T-helper 2 cell treated with Interferon-gamma antibody and Interleukin-4, amounts not matched to agents 5 μg/mL and 100 μg/mL, for 36 hours (primary cell): ENCODE measurements at places on chromosomes 1 and 21.

GRCh38 chr1:214551436-214552173 is at the start of gene PTPN14:
Gene PTPN14 (minus strand): TSS chr1:214551602. CDS start chr1:214464803, 86,799 bp downstream.
- peak; percentile 41 for DNase-seq
- H3K4me1 ChIP-seq, result peaks cover 45% of the 10 kb centered on the region
- H3K27ac ChIP-seq, result peak within 1 kb of the TSS; percentile 79
- peak within 1 kb of the TSS; percentile 91 for H3K4me3 ChIP-seq

GRCh38 chr1:15472587-15472986 is 3.3 kb upstream of the CELA2B start:
- H3K27ac ChIP-seq, result no peak overlapping the region
- H3K4me1 ChIP-seq, result no peaks in the 10 kb centered on the region
- H3K4me3 ChIP-seq, result no peak overlapping the region
- H3K36me3 ChIP-seq, result no peaks in the 10 kb centered on the region

DNA sequence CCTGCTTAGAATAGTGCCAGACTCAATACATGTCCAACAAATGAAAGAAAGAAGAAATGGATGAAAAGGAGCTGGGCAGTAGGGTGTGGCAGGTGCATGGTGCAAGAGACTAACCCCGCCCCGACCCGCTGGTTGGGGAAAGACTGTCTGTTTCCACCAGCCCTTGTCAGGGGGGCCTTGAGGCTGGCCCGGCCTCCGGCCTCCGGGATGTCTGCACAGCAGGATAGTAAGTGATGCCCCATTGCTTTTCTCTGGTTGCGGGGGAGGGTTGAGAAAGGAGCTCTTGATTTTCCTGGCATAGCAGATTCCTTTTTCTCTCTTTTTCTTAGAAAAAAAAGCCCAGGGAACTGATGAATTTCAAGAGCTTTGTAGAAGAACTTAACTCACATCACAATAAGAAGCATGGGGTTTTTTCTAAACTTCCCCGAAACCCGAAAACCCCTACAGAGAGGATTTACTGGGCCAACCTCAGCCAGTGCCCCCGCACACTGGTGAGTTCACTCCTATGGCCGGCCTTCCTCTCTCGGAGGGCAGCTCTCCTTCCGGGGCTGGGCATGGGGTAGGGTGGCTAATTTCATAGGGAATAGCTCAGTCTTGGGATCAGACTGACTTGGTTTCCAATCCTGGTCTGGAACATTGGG is 12.5 kb upstream of the TTC22 start:
- DNase-seq, result no peak
- no peak overlapping the region for H3K4me3 ChIP-seq
- peaks cover 11% of the 10 kb centered on the region for H3K4me1 ChIP-seq
- H3K36me3 ChIP-seq, result no peaks in the 10 kb centered on the region
- H3K27me3 ChIP-seq, result no peaks in the 10 kb centered on the region
- H3K27ac ChIP-seq, result no peak overlapping the region

DNA sequence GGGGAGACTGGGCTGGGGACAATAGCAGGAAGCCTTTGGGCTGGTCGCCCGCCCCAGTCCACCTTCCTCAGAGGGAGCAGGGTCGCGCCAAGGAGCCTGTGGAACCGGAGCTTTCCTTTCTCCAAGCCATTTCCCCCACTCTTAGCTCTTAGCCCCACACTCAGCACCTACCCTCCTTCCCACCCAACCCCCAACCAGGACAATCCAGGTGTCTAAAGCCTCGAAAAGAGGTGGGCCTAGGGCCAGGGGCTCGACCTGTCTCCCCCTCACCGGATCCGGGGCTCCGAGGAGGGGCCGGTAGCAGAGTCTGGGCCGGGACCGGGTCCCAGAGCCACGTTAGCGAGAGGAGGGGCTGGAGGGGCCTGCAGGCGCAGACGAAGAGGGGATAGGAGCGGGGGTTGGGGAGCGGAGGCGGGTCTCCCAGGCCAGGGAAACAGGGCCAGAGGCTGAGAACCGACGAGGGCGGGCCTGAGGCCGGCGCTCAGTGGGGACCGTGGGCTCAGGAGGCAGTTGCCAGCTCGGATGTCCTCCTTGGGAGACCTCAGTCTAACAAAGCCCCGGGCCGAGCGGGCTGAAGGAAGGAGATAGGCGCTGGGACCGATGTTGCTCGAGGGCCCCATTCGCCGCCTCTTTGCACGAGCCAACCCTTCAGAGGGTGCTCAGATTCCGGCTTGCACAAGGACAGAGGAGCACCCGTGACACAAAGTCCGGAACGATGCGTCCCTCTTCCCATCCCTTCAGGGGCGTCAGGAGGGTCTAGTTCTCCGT is 943 bp downstream of the SEMA6C start:
- H3K4me3 ChIP-seq, result peak overlapping the region; percentile 95
- peaks cover 28% of the 10 kb centered on the region for H3K27me3 ChIP-seq
- H3K27ac ChIP-seq, result no peak overlapping the region
- no peak for DNase-seq
- H3K36me3 ChIP-seq, result no peaks in the 10 kb centered on the region
- peaks cover 18% of the 10 kb centered on the region for H3K4me1 ChIP-seq

GRCh38 chr1:44531785-44532566 is 126.9 kb downstream of the RNF220 start:
- DNase-seq, result no peak
- no peak overlapping the region for H3K4me3 ChIP-seq
- H3K36me3 ChIP-seq, result no peaks in the 10 kb centered on the region
- no peak overlapping the region for H3K27ac ChIP-seq
- peaks cover 6% of the 10 kb centered on the region for H3K27me3 ChIP-seq
